Stimulated activated CD8-positive, alpha-beta memory T cell treated with anti-CD3 and anti-CD28 coated beads, Interleukin-2, amount 100 ng/mL, for 1 hour (primary cell): ENCODE measurements at places on chromosomes 6 and 20.

DNA sequence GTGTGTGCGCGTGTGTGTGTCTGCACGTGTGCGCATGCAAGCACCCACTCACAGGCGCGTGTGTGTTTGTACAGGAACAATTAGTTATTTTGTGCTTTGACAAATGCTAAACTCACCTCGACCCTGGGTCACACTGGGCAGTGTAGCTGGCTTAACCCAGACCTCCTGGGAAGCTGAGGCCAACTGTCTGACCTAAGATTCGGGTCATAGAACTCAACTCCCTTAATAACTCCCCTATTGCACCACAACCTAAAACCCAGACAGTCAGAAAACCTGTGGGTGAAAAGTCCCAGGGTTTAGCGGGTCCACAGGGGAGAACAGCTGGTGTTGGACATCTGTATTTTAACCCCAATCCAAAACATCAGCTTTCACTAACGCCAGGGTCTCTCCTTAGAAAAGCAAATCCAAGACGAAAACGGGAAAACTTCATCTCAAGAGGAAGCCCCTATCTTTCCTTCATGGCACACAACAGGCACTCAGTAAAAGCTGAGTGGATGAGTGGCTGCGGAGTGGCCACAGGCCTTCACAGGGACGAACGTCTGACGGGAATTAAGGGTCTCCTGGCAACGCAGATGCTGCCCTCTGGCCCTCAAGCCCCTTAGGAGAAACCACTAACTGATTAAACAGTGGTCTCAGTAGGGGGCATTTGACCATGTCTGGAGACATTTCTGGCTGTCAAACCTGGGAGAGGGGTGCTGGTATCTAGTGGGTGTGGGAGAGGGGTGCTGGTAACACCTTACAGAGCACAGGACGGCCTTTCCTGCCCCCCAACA is 4.5 kb downstream of the PMEPA1 start:
- no peak for DNase-seq

DNA sequence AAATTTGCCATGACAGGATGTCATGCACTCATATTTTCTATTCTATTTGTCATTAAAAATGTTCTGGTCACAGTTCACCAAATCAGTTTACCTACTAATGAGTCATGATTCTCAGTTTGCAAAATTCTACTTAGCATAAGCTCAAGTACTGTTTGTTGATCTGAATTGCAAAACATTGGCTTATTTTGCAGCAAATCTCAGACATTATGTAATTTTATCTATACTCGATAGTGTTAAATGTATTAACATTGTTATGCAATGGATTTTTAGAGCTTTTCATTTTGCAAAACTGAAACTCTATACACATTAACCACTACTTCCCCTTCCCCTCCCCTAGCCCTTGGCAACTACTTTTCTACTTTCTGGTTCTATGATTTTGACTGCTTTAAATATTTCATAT is 213.8 kb upstream of the ZFP64 start:
- no peak for DNase-seq

GRCh38 chr20:50417484-50418235 is 92.5 kb upstream of the PTPN1 start:
- DNase-seq: no peak

DNA sequence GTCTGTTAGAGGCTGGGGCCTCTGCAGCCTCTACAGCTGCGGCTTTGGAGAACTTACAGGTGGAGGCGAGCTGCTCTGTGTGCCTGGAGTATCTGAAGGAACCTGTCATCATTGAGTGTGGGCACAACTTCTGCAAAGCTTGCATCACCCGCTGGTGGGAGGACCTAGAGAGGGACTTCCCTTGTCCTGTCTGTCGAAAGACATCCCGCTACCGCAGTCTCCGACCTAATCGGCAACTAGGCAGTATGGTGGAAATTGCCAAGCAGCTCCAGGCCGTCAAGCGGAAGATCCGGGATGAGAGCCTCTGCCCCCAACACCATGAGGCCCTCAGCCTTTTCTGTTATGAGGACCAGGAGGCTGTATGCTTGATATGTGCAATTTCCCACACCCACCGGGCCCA is 2.6 kb downstream of the TRIM39 start:
- DNase-seq: no peak

DNA sequence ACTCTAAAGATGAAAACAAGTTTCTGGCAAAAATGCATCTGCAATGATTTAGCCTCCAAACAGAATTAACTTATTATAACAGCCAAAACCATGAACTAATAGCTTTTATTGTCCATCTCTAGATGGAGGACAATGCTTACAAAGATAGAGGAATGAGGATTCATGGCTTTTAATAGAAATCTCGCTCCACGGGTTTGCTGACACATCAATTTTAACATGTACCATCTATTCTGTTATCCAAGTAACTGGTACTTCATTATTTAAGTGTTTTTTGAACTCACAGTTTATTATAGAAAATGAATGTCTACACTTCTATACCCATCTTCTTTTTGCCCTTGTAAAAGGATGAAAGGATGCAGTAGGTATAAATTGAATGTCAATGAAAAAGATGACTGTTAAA is 10.8 kb downstream of the TMX4 start:
- DNase-seq: no peak

DNA sequence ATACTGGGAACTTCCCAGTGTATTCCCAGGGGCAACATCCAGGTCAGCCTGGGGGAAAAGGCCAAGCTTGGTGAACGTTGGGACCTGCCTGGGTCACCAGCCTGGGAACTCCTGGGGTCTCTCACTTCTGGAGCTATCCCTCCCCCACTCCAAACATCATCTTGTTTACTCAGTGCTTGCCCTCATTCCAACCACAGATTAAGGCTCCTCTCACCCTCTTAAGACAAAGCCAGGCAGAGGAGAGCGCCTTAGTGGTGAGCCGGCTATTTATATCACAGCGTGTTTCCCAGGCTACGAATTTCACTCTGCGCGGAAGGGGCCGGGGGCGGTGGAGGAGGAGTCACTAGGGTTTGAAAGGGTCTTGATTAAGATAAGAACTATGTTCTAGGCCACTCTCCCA is 12.1 kb downstream of the PRPH2 start:
- no peak for DNase-seq

GRCh38 chr20:35284992-35285805 is 627 bp upstream of the EIF6 start:
- no peak for DNase-seq

DNA sequence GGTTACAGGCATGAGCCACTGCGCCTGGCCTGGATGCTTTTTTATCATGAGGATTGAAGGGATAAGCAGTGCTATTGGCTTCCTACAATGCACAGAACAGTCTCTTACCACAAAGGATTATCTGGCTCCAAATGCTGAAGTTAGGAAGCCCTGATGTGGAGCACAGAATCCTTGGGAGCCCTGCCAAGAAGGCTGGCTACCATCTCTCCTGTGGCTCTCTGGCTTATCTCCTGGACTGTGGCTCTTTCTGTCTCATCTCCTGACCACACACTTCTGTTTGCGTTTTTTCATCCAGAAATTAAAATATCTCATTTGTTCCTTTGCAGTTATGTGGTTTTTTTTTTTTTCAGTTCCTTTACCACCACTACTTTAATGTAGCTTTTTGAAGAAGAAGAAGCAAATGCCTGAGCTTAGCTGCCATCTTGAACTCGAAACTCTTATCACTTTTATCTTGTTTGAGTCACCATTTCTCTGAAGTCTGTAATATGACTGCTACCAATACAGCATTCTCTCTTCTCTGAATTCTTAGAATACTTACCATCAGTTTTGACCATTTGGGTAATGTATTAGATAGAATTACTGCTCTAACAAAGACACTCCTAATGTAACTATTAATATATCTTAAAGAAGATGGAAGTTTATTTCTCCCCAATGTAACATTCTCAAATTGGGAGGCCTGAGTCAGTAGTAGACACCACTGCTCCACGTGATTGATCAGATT is 1044.7 kb downstream of the KIF16B start:
- DNase-seq: no peak

DNA sequence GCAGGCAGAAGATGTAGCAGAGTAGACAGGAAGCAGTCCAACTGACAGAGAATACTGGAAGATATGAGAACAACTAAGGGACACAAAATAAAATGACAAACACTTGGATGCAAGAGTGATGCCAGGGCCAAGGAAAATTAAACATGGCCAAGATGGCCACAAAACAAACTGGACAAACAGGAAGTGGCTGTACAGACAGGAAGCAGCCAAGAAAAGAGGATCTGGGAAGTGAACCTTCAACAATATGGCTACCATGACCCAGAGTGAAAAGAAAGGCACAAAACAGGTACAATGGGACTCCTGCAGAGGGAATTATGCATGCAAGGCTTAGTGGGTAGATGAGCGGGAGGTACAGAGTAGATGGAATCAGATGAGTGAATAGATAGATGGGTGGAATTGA is 29.1 kb downstream of the HLA-DPB1 start:
- DNase-seq: no peak

DNA sequence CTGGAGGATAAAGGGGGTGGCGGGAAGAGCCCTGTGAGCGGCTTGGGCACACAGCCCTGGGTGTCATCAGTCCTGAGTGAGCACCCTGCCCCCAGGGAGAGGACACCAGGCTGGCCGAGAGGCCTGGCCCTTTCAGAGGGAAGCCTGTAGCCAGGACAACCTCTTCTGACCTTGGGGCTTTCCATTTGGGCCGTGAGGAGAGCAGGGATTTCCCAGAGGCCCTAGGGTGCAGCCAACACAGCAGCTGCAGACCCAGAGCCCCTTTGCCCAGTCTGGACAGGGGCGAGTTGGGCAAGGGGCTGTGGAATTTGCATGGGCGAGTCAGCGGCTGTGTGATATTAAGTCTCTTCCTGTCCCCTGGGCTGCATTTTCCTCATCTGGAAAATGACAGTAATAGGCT is 6.3 kb downstream of the MAP1LC3A start:
- DNase-seq: no peak

GRCh38 chr6:54291738-54292137 is 16.5 kb upstream of the TINAG start:
- no peak for DNase-seq

DNA sequence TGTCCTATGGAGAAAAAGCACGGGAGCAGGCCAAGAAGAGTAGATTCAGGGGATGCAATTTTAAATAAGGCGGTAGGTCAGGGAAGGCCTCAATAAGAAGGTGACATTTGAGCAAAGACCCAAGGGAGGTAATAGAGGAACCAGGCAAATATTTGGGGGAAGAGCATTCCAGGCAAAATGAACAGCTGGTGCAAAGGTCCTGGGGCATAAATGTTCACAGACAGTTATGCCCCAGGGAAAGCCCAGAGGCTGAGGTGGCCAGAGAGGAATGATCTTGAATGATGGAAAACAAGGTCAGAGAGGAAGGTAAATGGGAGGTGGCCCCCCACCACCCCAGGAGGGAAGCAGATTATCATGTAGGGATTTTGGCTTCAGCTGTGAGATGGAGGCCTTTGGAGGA is 47.4 kb upstream of the SIRPA start:
- DNase-seq: no peak

DNA sequence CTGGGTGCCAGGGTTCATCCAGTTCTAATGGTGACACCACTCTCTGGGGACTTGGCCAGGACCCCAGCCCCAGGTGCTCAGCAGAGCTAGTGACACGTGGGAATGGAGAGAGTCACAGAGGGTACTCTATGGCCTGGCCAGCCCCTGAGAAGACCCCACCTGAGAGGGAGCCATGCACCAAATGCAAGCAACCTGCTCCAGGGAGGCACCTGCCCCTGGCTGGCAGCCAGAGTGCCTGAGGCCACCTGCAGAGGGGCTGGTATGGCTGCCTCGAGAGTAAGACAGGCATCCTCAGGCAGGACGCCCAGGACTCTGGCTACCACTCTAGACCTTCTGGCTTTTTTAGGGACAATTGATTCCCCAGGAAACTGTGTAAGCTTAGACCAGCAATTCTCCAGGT is 38.6 kb upstream of the CST7 start:
- DNase-seq: no peak

- DNase-seq: no peak
These were observed 46.8 kb downstream of the SUN5 start for GRCh38 chr20:32957459-32957858.

DNA sequence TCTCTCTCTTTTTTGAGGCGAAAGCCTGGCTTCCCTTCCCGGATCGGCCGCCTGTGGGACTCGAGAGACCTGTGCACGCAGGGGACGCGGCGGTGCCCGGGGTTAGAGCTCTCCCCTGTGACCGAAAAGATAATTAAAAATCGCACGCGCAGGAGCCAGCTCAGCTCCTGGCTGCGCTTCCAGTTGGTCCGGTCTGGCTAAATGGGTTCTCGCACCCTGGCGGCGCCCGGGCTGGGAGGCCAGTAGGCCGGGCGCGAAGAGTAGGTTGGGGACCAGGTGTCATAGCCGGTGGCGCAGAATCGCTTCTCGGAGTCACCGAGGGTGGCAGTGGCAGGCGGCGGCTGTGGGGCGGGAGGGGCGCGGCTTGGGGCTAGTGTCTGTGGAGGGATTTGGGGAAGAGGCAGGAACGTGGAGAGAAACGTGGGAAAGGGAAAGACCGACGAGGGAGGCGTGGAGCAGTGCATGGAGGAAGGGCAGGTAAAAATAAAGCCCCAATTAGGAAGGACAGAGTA is 41.9 kb upstream of the SUPT3H start:
- DNase-seq: no peak

DNA sequence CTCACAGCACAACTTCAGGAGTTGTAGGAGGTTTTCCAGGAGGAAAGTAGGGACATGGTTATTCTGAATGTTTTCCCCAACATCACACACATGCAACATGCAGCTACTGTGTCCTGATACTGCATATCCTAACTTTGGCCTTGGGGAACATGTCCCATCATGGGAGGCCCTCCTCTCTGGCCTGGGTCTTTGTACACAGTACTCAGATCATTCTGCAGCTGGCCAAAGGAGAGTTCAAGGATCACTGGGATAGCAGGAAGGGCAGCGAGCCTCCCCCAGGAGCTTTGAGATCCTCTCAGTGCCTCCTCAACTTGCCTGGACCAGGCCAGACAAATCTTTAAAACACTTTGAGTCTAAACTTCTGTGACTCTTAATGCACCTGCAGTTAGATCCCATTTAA is 12.9 kb downstream of the CASS4 start:
- DNase-seq: no peak

DNA sequence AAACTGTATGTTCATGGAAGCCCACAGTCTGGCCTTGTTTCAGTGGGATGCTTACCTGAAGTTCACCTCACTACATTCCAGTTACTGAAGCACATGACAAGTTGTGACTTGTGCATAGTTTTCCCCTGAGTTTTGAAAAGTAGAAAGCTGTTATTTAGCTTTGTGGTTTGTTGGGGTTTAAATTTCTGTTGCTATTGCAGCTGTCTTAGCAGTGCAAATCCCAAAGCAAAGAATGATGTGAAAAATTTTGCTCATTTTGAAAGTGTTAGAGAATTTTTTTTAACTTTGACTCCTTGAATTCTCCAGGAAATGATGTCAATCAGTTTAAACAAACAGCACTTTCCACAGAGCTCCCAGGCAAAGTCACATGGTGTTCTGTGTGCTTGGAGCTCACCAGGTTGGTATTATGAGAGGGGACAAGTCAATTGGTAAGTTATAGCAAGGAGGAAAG is 268.4 kb downstream of the ADGRG6 start:
- no peak for DNase-seq
